Suppressor macrophage (primary cell): ENCODE measurements at places on chromosomes 2 and 18.

GRCh38 chr2:21257621-21258020 is 133.9 kb downstream of the TDRD15 start:
- DNase-seq = no peak

GRCh38 chr18:77133051-77133834 is 660 bp upstream of the MBP start:
- DNase-seq = peak; percentile 79

DNA sequence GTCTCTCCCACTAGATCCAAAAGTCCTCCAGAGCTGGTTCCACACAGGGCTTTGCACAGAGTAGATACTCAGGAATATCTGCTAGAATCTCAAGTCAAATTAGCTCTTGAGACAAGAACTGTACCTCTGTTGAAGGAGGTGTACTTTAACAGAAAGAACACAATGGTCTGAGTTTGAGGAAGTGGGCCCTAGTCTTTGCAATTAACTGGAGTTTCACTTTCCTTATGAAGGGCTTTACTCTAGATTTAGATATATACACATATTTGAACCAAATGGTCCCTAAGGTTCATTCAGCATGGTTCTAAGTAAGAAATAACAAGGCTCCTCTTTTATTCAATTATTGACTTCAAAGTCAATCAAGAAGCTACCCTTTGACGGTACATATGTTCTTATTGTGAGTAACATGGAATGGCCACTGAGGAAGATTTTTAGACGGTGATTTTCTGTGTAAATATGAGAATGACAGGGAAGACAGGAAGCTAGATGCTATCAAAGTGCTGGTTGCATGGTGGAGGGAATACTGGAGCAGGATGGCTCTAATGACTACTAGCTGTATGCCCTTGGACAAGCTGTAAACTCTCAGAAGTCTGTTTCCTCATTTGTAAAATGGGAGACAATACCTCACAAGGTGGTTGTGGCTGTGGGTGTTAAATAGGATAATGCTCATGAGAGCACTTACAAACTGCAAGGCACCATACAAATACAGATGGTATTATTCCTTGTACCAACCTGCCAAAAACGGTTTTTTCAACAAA is 73.5 kb upstream of the SERTAD2 start:
- peak; percentile 67 for DNase-seq

GRCh38 chr2:40877734-40878288 is 425.9 kb upstream of the SLC8A1 start:
- DNase-seq = no peak

DNA sequence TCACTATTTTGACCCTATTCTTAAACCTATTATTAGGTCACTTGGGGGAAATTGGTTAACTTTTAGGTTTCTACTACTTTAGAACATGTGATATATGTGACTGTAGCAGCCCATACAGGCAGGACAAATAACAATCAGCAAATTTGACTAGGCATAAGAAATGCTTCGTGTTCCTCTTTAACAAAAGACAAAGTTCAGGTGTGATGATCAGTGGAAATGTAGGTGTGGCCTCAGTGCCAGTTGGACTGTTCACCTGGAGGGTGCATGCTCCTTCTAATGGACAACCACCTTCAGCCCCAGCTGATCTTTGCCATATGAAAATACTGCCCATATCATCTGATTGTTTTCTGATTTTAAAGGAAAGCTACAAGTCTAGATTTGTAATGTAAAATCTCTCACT is 6.4 kb downstream of the PDK1 start:
- DNase-seq = no peak
